ENCODE measurements at places on chromosomes 6 and 20.

- DNase-seq = no peak
Measured at GRCh38 chr20:42923348-42923918, 266.3 kb downstream of the PTPRT start.

GRCh38 chr6:160260367-160260766, 1.7 kb upstream of the SLC22A2 start:
- DNase-seq = no peak

DNA sequence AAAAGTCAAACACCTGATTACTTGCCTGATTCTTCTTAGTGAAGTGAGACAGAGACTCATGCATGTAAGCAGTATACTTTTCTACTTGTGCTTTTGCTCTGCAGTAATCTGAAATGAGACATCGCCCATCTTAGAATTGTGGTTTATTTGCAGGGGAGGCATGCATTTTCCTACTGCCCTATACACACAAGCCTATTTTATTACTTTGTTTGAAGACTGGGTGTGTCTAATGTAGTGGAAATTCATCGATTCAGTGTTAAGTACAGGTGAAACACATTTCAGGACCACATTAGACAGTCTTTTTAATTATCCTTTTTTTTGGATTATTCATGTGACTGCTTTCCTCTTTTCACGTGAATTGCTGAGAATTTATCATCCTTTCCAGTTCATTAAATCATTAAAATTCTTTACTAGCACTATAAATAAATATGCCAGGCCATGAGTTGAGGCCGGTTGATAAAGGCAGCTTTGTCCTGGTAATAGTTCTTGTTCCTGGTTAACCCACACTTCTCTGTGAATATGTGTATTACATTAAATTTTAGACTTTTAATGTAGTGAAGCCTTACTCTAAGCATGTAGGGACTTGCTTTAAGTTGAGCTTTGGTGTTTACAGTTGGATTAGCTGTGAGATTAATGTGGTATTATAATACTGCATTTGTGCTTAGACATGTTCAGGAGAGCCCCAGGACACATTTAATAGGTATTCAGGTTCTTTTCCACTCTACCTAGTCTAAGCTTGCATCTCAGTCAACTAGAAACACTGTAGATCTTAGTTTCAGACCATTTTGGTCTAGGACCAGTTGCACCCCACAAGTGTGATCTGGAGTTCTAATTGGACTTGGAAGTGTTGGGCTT, 10.8 kb upstream of the BTBD3 start:
- peak; percentile 60 for DNase-seq

DNA sequence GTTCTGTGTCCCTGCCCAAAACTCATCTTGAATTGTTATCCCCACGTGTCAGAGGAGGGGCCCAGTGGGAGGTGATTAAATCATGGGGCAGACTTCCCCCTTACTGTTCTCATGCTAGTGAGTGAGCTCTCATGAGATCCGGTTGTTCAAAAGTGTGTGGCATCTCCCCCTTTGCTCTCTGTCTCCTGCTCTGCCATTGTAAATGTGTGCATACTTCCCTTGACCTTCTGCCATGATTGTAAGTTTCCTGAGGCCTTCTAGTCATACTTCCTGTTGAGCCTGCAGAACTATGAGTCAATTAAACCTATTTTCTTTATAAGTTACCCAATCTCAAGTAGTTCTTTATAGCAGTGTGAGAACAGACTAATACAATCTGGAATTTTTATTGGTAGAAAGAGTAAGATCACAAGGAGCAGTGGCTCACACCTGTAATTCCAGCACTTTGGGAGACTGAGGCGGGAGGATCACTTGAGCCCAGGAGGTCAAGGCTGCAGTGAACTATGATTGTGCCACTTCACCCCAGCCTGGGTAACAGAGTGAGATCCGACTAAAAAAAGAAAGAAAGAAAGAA, 47.1 kb upstream of the SLC22A16 start:
- no peak for DNase-seq

DNA sequence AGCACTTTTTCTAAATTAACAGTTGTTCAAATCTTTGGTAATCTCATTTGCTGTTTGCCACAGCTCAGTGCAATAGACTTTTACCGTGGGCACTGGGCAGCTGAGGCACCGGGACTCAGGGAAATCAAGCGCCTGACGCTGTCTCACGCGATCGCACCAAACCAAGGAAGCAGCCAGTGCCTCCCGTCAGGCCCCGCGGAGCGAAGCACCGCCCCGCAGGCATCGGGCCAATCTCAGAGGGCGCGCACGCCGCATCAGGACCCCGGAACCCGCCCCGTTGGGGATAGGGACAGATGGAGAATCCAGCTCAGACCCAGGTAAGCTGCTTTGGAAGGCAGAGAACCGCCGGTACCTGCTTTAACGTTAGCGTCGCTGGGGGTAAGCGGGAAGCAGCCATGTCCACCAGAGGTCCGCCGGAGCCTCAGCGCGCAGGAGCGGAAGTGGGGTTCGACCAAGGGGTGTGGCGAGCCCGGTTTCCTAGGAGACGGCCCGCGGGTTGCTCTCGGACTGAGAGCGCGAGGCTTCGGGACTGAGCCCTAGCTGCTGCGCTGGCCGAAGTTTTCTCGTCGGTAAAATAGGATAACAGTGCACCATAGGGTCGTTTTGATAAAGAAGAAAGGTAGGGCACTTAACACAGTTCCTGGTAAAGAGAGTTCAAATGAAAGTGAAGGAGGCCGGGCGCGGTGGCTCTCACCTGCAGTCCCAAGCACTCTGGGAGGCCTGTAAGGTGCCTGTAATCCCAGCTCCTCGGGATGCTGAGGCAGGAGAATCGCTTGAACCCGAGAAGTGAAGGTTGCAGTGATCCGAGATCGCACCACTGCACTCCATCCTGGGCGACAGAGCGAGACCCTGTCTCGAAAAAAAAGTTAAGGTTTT, at the start of gene LYRM2:
TSS of gene LYRM2 (minus strand) at position 428 of the 876 bp plus-strand sequence. CDS start at position 397, 31 bp downstream.
- peak; percentile 73 for DNase-seq

GRCh38 chr6:48754641-48755040, 643.6 kb upstream of the PTCHD4 start:
- no peak for DNase-seq

- DNase-seq = no peak
Measured at GRCh38 chr20:30419466-30419865, 838.0 kb upstream of the DEFB115 start.

DNA sequence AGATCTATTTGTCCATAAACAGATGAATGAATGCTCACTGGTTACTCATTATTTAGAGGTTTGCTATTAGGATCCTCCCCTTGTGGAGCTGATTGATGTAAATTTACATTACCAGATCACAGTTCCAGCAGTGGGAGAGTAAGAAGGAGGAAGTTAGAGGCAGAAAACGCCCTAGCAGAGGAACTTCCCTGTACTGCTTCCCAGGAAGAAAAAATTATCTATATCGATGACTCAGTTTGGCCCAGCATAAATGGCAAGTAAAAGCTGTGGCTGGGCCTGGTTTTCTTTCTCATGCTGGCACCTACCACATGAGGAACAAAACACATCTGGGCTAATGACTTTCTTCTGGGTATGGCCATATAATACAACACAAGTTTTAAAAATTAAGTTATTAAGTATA, 35.7 kb downstream of the DNAAF9 start:
- no peak for DNase-seq

DNA sequence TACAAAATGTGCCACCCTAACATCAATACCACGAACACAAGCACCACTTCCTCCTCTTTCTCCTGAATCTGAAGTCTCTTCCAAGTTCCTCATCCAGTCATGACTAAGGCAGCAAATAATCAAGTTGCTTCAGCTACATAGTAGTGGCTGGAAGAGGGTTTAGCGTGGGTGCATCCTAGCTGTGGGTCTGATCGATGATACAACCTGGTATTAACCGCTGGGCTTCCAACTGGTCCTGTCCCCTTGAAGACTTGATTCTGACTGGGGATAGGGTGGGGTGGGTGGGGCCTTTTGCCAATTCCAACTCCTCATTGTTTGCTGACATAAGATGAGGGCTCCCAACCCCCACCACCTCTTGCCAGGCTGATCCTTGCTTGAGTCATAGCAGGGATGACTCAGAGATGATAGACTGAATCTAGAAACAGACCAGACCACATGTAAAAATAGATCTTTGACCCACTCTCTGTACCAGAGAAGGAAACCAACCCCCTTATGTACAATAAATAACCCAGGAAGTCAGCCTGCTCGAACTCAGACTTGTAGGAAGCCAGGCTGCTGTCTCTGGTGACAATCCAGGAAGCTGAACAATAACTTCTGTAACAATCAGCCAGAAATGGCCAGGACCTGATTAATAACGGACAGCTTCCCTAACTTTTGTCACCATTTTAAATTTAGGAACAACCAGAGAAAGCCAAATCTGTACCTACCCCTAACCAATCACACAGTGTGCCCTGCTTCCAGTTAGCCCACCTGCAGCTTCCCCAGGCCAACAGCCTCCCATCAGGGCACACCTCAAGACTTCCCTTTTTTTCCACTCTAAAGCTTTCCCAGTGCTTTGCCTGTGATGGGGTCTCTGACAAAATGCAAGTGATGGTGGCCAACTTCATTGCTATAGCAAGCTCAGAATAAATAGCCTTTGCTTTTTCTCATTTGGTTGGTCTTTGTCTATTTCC, 68.9 kb upstream of the FAM184A start:
- no peak for DNase-seq

DNA sequence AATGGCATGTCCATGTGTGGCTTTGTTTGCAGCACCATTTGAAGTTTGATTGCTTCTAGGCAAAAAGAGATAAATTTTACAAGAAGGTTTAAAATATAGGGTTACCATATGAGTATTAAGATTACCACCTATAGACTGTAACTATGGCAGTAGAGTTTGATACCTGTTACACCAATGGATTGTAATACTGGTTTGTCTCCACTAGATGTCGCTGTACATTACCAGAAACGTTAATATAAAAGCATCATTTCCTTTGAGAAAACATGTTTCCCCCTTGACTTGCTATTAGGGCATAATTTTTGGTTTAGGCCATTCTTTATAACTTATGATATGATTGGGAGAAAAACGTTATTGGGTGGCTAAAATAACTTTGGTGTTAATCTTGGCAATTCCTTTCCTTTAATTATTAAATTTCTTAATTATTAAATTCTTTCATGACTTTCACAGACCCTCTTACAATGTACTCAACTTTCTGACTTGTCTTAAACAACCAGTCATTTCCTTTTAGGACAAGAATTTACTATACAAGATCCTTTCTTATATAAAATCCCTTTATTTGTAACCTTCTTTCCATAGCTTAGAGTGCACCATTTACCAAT, 42.8 kb downstream of the HLA-DPB1 start:
- peak; percentile 83 for DNase-seq

GRCh38 chr6:124551711-124552233, 410.5 kb upstream of the RNF217 start:
- no peak for DNase-seq

DNA sequence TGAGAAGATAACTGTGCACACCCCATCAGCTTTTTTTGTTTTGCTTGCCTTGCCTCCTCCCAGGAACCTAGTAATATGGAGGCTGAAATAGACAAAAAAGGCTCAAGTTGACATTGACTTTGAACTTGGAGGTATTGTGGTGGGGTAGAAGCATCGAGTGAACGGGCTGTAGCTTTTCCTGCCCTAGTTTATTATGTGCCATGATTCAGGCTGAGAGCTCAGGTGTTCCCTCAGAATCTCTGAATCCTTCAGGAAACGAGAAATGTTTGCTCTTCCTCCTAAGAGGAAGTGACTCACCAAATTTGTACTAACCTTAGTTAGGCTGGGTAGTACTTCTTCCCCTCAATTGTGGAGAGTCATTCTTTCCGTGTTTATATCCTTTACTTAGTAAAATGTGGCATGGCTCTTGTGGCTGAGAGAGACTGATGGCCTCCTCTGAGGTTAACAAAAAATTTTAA, 98.8 kb downstream of the SASH1 start:
- no peak for DNase-seq

DNA sequence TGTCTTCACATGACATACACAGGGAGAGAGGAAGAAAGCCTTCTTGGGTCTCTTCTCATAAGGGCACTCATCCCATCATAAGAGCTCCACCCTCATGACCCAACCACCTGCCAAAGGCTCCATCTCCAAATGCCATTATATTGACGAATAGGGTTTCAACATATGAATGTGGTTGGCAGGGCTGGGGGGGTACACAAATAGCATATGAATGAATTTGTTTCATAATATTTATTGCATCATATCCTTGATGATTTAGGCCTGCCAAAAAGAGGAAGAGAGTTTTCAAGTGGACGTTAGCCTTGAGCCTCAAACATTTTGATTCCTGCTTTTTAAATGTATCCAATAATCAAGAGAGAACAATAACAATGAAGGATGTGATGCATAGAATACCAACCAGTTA, 26.2 kb upstream of the OPRM1 start:
- no peak for DNase-seq

DNA sequence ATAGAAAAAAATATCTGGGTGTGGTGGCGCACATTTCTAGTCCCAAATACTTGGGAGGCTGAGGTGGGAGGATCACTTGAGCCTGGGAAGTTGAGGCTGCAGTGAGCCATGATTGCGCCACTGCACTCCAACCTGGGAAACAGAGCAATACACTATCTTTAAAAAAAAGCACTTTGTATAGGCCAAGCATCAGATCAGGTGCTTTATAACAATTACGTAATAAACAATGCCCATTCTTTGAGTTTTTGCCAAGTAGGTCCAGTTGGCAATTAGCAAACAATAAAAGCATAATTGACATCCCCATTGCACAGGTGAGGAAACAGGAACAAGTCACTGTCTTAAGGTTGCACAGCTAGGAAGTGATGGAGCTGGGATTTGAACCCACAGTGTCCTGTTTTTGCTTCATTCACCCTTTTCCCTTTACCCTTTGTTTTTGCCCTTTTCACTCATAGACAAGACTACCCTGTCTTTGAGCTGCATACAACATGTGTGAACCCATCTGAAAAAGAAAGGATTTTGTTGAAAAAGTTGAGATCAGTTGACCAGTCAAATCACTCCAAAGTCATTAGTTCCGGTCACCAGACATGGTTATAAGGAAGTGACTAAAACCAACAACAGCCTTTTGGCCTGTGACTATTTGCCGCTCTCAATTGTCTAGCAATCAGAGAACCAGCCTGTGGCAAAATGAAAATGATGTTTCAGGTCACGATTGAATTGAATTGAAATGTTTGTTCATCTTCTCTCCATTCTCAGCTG, 303.6 kb downstream of the TFAP2C start:
- DNase-seq = no peak

GRCh38 chr20:13021205-13021970, 12.6 kb downstream of the SPTLC3 start:
- no peak for DNase-seq

- DNase-seq = no peak
Measured at GRCh38 chr20:57051096-57051495, 215.3 kb downstream of the BMP7 start.

GRCh38 chr6:41475164-41475563, 71.0 kb upstream of the FOXP4 start:
- DNase-seq = no peak

GRCh38 chr6:42771741-42772100, 10.1 kb upstream of the BICRAL start:
- no peak for DNase-seq

GRCh38 chr6:118722829-118723813, 71.7 kb upstream of the CEP85L start:
- no peak for DNase-seq

Measured in NCI-H510A treated with DMSO at 0.1 percent for 48 hours (cell line).